ENCODE measurements at places on chromosomes 11 and 22.

GRCh38 chr22:36210224-36210623, 8.6 kb upstream of the APOL4 start:
- no peak for DNase-seq

DNA sequence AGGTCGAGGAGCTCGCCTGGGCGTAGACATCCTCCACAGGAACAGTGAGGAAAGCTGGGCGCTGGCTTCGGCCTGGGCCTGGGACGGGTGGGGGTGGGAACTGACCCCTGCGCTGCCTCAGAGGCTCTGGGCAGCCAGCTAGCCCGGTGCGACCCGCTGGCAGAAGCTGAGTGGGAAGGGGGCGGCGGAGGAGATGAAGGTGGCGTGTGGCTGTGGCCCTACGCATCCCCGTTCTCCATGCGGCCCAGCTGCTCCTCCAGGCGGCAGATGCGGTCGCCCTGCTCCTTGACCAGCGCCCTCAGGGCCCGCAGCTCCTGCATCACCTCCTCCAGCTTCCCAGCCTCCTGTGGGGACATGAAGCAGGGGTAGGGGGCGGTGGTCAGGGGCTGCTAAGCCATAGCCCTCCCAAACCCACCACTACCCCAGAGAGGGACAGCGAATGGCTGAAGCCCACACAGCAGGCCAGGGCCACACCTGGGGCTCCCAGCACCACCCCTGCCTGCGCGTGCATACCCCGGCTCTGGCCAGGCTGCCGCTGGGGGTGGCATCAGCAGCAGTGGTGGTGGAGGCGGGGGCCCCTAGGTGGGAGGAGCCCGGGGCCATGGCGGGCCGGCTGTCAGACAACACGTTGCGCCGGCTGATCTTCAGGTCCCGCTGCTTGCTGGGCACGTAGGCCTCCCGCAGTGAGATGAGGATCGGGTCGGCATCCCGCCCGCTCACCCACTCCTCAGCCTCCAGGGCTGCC, 848 bp upstream of the PTPRCAP start:
- DNase-seq: no peak

DNA sequence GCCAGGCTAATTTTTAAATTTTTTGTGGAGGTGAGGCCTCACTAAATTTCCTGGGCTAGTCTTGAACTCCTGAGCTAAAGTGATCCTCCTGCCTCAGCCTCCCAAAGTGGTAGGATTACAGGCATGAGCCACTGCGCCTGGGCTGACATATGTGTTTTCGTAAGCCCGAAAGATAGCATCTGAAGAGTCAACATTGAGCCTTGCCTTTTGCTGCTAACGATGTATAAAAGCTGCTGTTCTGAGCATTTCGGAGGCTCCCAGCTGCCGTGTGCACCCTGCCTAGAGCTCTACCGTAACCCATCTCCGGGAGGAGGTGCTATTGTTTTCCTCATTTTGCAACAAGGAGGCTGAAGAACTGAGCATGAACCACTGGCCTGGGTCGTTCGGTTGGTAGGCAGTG, 18.1 kb upstream of the PPP6R3 start:
- peak; percentile 37 for DNase-seq

- no peak for DNase-seq
Observed at GRCh38 chr11:113073290-113073953, 112.2 kb downstream of the NCAM1 start.

DNA sequence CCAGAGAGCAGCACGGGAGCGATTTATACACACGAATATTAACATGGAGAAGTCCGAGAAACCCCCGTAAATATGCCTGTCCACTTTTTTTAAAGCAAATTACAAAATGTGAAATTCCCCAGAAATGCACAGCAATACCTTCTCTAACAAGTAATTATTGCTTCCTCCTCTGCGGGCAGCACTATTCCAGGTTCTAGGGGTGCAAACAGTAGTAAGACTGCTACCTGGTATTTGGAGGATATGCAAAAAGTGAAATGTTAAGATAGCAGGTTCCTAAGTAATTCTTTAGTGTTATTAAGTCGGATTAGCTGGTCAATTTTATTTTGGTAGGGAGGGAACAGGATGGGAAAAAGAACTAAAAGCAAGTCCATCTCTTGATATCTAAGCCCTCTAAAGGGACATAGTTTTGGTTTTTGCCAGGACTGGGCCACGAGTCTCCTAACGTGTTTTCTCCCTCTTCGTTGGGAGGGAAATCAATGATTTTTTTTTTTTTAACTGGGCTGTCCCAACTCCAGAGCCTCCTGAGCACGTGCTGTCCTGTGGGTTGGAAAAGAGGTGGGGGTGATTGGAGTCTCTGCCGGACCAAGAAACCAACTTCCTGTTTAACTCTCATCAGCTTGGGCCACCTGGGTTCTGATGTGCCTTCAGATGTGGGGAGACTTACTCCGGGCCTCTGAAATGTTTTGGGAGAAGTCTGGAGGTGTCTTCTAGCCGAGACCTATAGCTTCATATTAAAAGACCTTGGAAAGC, 1.7 kb upstream of the XBP1 start:
- no peak for DNase-seq

- DNase-seq: no peak
Observed at GRCh38 chr22:33739516-33739915, 180.8 kb downstream of the LARGE1 start.

DNA sequence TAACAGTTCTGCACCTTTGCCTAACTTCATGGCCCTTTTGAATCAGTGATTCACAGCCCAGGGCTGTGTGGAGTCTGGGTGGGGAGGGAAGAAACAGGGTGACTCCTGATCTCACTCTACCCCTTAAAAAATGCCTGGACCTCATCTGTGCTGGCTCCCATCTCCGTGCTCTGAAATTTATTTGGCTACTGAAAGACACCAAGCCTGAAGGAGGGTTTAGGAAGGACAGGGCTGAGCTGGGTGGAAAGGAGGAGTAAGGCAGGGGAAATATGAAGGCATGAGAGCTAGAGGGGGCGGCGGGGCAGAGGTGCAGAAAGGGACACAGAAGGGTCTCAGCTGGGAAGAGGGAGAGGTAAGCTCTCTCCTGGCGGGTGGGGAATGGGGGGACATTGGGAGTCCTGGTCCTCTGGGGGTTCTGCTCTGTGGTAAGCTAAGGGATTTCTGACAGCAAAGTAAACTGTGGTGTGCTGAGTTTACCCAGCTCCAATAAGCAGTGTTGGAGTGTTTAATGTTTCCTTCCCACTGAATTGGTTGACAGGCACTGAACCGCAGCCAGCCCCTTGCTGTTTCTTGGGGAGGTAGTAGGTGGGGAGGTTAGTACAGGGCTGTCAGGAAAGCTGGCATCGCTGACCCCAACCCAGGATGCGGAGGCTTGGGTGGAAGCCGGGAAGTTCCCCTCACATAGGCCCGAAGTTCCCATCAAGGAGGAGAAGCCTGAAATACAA, 71.1 kb downstream of the RPUSD4 start:
- no peak for DNase-seq

GRCh38 chr22:34122042-34122441, 201.8 kb upstream of the LARGE1 start:
- no peak for DNase-seq

- peak; percentile 87 for DNase-seq
Observed at GRCh38 chr11:45105233-45105983, 41.0 kb upstream of the PRDM11 start.

DNA sequence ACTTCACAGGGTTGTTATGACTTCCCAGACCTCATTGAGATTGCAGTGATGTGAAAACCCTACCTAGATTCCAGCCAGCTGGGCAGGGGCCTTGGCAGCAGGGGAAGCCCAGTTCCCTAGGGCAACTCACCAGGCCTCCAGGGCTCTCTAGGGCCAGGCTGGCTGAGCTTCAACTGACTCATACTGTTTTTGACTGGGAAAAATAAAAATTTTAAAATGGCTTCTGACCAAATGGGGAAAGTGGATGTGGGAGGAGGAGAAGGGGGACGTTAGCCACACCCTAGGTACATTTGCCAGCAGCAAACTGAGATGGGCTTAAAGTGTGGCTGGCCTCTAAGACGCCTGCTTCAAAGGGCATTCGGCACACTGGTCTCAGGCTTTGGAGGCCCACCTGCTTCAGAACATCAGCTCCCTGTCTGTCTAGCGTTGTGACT, 39.0 kb downstream of the BMAL1 start:
- no peak for DNase-seq

DNA sequence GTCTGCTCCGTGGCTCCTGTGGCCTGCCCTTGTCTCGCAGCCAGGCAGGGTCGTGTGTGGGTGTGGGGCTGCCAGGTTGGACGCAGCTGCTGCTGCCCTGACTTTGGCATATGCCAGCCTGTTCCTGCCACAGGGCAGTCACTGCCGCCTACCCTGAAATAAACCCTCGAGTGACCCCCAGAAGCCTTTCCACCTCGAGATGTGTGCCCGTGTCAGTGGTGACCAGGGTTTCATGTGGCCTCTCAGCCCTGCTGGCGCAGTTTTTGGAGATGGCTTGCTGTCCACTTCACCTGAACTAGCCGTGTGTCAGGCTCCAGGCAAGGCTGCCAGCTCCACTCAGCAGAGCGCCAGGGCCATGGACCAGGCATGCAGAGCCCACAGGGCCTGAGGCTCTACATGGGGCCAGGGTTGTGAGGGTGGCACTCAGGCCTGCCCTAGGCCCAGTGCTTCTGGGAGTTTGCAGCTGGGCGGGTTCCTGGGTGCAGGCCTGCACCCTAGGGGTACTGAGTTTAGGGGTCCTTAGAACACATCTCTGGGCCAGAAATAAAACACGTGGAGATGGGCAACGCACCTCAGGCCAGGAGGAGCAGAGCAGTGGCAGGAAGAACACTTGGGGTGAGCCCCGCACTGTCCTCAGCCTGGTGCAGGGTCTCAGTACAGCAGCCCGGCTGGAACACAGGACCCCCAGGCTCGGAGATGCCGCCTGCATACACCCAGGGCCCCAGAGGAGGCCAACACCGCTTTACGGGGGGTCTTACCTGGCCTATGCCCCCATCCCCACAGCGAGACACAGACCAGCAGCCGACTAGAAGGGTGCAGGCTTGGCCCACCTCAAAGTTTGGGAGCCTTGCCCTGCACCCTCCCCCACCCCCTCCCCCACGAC, 8.8 kb upstream of the PANX2 start:
- DNase-seq: no peak

DNA sequence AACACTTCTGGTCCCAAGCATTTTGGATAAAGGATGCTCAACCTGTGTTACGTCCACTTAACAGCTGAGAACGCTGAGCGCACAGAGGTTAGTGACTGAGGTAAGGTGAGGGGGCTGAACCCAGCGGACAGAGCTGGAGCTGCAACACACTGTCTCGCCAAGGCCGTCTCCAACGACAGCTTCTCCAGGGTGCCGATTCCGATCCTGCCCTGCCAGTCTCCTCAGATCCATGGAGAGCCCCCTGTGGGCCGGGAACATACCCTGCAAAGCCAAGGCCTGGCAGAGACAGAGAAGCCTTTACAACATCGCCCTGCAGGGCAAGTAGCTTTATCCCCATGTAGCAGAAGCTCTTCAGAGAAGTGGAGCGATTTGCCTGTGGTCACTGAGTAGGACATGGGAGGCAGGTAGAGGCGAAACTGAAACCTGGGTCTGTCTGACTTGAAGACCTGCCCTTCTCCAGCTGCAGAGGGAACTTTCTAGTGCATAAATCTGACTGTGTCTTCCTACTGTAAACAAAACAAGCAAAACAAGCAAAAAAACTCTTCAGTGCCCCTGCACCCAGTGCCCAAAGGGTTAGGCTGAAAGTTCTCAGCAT, 72.8 kb downstream of the SCUBE1 start:
- no peak for DNase-seq

DNA sequence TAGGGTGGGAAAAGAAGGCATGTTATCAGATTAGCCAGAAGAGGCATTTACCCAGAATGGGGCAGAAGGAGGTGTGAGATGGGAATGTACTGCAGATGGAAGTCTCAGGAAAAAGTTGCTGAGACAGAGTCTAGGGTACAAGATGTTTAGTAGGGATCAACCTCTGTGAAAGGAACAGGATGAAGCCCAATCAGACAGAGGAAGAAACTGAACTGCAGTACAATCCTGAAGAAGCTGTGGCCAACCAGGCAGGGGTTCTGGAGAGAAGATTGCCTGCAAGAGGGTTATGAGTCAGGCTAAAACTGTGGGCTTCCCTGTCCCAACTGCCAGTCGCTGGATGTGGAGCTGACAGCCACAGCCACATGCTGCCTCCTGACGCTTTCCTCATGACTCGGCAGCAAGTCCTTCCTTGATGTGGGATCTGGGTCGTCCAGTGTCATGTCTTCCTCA, 64.0 kb downstream of the CWC15 start:
- no peak for DNase-seq

- DNase-seq: no peak
Observed at GRCh38 chr11:95569207-95569606, 220.4 kb downstream of the FAM76B start.

- no peak for DNase-seq
Observed at GRCh38 chr22:49977578-49977977, 17.0 kb downstream of the PIM3 start.

DNA sequence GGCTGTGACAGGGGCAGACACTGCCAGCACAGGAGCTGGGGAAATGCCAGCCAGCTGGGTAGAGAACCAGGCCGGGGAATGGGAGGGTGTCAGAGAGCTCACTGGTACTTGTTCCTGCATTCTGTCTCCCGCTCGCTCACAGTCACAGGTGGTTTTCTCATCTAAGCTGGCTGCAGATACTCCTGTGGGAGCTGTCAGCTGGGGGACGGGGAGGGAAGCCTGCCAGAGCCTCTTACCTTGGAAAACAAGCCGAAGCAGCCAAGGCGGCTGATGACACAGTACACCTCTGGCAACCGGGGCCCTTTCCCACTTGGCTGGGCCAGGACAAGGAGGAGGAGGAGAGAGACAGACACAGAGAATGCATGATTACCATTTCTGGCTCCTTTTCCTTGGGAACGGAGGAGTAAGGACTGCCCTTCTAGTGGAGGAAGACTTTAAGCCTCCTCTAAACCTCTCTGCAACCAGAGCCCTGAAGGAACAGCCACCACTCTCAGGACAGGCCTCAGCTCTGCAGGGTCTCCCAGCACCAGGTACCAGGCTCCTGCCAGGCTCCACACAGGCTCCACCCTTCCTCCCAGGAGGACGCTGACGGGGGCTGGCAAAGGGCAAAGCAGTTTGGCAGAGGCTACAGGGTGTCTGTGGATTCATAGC, 25.1 kb downstream of the RPL27A start:
- DNase-seq: no peak

DNA sequence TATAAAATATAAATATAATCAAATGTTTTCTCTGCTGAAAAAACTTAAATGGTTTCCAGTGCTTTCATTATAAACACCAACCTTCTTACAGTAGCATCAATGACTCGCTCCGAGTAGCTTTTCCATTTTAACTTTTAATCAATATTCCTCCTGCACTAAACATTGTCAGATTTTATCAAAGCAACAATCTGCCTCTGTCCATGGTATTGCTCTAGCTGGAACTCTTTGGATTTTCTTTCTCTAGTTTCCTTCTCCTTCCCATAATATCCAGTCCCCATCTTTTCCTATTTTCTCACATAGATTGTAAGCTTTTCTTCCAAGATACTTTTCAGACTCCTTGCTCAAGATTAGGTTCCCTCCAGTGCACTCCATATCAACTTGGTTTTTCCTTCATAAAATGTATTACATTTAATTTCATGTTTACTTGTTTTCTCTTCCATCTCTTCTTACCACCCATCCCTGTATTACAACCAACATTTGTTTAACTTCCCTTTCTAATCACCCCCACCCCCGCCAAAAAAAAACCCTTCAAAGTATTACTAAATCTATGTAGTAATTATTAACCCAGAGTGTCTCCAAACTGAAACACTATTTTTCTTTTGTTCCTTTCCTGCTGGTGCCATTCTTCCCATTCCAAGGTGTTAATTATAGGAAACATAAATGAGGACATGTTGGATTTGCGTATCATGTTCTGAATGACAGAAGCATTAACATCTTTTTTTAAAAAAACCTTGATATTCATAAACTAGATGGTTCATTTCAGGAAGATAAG, 716.5 kb downstream of the NELL1 start:
- DNase-seq: no peak

All from NCI-H146 (cell line).